ENCODE measurements at places on chromosomes 11 and 22. TPM values are rescaled to one million over a fixed set of nuclear protein-coding genes. Genes with fewer than 3 reads are reported as not detected.

DNA sequence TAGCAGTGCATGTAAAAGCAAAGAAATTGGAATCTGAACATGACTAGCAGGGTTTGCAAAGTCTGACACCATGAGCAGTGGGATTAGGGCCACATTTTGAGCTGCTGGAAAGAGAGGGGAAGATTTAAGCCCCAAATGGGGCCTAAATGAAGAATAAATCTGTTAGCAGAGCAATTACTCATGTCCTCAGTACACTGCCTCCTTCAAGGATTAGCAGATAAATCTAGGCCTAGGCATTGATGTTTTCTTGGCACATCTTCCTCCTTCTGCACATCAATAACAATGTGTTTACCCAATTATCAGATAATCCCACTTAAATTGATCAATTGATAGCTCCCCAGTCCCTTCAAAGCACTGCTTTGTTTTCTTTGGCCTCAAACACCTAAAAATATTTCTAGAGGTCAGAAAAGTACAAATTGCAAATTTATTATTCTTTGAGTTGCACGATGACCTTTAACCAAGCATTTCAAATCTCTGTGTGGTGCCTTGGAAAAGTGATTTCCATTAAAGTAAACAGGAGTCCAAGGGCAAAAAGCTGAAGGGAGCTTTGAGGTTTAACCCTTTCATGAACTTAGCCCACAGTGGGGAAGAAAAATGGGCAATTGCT is 514.7 kb upstream of the CHORDC1 start:
- no peak for DNase-seq

DNA sequence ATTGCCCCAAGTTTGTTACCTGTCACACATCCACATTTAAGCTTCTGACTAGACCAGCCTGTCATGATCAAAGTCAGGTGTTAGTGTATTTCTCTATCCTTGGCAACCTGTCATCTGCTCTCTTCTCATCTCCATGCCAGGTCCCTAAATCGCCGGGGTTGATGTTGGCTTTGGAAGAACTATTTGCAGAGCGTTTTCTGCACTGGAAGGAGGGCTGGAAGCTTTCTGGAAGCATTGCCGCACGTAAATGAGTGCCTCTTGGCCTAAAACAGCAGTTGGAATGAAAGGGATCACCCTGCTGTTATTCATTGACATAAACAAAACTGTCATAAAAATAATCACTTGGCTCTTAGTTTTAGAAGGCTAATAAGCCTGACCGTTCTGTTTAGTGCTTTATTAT is 1.4 kb downstream of the TTC12 start:
- DNase-seq: no peak

Gene OR51B4
- total RNA-seq: not detected

Gene RCN1
- total RNA-seq: 10.7 TPM

DNA sequence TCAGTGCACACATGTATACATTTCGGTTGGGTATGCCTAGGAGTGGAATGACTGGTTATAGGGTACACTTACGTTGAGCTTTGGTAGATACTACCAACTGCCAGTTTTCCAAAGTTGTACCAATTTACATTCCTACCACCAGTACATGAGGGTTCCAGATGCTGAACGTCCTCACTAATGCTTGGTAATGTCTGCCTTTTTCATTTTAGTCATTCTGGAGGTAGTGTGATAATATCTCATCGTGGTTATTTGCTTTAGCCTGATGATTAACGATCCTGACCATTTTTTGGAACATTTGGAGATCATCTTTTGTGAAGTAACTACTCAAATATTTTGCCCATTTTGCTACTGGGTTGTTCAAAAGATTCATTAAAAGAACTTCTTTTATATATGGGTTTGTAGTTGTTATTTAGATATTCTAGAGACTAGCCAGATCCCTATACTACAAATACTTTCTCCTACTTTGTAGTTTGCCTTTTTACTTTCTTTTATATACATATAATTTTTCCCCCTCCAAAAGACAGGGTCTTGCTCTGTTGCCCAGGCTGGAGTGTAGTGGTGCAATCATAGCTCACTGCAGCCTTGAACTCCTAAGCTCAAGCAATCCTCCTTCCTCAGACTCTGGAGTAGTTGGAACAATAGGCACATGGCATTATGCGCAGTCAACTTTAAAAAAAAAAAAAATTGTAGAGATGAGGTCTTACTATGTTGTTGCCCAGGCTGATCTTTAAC is 62.1 kb downstream of the RBFOX2 start:
- DNase-seq: no peak

GRCh38 chr11:77441426-77441825 is 32.5 kb downstream of the PAK1 start:
- DNase-seq: no peak

GRCh38 chr11:93143800-93144199 is 54.0 kb downstream of the SLC36A4 start:
- no peak for DNase-seq

Gene CCDC81
- total RNA-seq: 1.6 TPM

- no peak for DNase-seq
Observed at GRCh38 chr22:38276166-38276565, 3.4 kb upstream of the TMEM184B start.

Gene BEST1
- total RNA-seq: 0.26 TPM

Gene OR51A4
- not detected for total RNA-seq

Gene RIN1
- 1.9 TPM for total RNA-seq

GRCh38 chr11:62012451-62012831 is 45.0 kb upstream of the FTH1 start:
- no peak for DNase-seq

DNA sequence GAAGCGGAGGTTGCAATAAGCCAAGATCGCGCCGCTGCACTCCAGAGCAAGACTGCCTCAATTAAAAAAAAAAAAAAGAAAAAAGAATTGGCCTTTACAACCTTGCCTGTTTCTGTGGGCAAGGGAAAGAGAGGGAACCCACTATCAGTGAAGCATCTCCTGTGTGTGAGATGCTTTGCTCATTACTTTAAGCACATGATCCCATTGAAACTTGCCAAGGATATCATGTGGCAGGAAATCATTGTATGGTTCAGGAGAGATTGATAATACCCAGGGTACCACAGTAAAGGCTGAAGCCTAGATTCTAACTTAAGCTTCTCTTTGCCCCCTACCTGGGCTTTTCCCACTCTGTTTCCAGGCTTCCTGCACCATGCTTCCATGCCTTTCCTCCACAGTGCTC is 3.6 kb downstream of the LDLRAD3 start:
- DNase-seq: no peak

- no peak for DNase-seq
Observed at GRCh38 chr22:19937616-19938473, 3.7 kb upstream of the COMT start.

DNA sequence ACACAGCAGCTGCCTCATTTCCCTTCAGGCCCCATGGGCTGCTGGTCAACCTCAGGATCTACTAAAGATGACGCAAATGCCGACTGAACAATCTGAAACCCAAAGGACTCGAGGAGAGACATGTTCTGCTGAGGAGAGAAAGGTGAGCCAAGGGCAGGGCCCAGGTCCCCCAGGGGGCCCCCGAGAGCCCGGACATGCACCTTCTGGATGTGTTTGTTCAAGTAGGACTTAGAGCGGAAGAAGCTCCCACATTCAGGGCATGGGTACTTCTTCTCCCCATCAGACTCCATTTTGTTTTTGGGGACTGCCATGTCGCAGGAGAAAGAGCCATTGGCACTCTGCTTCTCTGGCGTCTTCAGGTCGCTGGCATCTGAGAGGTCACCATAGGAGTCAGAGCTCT is 19.3 kb downstream of the PATZ1 start:
- DNase-seq: no peak

Gene C11orf91
- total RNA-seq: not detected

DNA sequence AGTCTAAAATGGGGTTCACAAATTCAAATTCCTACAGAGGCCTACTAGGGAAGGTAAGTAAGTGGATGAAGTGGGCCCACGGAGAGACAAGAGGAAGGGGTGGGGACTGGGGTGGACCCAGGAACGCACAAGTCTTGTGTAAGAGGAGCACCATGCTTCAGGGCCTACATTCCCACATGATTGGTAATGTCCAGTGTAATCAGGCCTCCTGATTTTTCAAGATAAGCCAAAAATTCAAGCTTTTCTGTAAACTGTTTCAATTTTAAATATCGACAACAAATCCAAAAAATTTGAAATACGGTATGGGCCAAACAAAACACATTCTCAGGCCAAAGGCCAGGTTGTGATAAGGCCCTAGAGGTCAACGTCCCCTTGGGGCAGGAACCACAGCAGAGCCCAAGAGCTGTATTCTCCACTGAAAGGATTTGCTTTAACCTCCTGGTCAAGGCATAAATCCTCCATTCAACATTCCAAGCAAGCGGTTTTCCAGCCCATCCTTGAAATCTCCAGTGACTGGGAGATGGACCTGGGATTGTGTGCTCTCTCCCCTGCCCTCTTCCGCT is 116.4 kb downstream of the TRIM29 start:
- DNase-seq: no peak

DNA sequence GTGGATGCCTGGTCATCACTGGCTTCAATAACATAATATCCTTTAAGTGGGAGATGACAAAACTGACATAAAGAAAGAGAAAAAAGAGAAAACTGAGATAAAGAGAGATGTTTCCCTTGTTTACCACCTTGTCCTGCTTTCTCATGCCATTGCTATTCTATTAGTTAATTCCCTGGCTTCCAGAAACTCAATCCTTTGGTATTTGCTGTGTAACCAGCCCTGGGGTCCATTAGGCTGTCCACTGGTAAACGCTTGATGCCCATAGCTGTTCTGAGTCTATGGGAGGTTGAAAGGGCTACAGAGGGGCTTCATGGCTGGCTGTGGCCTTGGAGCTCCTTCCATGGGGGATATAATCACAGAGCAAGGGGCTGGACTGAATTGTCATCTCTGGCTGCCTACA is 243.4 kb upstream of the PLET1 start:
- no peak for DNase-seq

Gene EHF
- 0.65 TPM for total RNA-seq

DNA sequence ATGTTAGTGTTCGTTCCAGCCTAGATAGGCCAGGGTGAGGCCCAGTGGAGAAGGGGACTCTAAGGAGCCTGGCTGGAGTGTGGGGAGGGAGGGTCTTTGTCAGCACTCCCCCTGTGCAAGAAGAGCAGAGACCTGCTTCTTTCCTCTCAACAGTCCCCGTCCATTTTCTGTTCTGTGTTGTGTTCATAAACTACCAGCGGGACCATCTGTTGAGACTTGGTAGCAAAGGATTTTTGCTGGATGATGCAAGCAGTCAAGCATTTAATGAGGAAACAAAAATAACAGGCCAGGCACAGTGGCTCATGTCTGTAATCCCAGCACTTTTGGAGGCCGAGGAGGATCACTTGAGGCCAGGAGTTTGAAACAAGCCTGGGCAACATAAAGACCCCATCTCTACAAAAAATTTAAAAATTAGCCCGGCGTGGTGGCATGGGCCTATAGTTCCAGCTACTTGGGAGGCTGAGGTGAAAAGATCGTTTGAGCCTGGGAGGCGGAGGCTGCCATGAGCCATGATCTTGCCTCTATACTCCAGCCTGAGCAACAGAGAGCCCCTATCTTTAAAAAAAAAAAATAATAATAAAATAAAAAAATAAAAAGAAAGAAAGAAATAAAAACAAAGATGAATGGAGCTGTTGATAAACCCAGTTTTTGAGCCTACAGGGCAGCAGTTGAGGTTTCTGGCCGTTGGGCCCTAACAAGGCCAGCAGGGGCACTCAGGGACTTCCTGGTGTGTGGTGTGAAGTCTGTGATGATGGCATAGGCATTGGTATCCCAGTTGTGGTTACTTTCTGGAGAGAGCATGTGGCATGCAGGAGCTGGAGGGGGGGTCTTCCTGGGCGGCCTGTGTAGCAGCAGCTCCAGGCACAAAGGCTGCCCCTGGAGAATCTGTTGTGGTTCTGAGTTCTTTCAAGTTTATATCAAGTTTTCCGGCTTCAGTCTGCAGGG is 1.7 kb upstream of the TXNRD2 start:
- no peak for DNase-seq

DNA sequence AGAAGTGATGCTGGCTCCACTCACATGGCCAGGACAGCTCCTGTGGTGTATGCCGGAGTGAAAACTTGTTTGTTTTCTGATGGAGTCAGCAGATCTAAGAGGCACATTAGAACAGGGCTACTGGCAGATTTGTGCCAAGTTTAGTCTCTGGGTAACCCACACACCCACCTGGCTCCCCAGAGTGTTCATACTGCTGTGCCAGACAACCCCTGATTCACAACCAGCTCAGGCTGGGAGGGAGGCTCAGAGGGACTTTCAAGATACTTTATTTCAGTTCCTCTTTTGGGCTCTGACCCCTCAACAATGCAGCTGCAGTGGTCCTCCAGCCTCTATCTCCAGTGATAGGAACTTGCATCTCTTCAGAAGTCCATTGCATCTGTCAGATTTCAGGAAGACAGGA is 8.5 kb downstream of the NTM start:
- DNase-seq: no peak

DNA sequence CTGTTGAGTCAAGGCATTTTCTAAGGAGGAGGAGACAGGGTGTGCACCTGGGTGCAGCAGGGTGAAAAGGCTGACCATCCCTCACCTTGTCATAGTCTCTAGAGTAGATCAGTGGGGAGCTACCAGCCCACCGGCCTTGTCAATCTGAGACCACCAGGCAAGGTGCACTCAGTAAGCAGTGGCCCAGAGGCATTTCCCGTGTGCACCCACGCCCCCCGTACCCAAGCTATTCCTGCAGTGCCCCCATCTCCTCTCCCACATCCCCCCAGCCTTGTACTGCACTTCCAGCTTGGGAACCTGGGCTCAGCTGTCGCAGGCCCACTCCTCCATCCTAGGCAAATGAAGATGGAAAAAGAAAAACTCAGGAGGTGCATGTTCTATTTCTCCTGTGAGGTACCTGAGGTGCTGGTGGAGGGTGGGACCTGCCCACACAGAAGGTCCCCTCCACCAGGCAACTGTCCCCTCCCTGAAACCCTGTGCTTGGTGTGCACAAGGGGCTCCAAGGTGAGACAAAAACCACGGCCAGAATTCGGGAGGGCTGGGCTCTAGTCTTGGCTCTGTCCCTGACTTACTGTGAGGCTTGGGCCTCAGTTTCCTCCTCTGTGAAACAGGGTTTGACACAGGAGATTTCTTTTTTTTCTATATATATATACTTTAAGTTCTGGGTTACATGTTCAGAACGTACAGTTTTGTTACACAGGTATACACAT is 8.4 kb downstream of the P2RY2 start:
- no peak for DNase-seq

Gene MRPL48
- 23.7 TPM for total RNA-seq

DNA sequence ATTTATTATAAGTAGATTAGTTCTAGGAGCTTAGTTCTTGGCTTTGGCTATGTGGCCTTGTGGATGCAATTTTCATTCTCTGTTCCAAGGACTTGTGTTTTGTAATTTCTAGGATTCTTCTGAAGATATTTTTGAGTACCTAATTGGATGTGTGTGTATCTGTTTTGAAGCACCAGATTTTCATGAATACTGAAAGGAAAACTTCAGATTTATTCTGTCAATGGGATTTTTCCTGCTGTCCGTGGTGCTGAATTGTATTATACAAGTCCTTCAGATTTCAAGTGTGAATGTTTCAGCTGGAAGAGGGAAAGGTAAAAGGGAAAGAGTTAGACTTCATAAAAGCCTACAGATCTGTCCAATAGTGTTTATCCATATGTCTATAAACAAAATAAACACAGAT is 18.2 kb upstream of the SYN3 start:
- DNase-seq: no peak

- DNase-seq: no peak
Observed at GRCh38 chr11:19800714-19801519, 88.3 kb downstream of the NAV2 start.

- DNase-seq: no peak
Observed at GRCh38 chr11:19218216-19218615, 16.4 kb upstream of the CSRP3 start.

Measured in T-helper 17 cell (primary cell).